T-cell (primary cell): ENCODE measurements at places on chromosomes 1 and 21. TPM values are rescaled to one million over a fixed set of nuclear protein-coding genes. Genes with fewer than 3 reads are reported as not detected.

Gene LORICRIN
- not detected for total RNA-seq

Gene ARF1
- 258 TPM for total RNA-seq

Gene CYYR1
- not detected for total RNA-seq

Gene CLEC20A
- total RNA-seq: not detected

Gene TDRD5
- not detected for total RNA-seq

Gene LRRN2
- not detected for total RNA-seq

Gene TAGLN2
- total RNA-seq: 372 TPM

Gene ZNF695
- total RNA-seq: not detected

Gene RHEX
- not detected for total RNA-seq

Gene KIAA1614
- total RNA-seq: 0.38 TPM

Gene TMEM125
- total RNA-seq: 0.35 TPM

Gene OR2AK2
- total RNA-seq: 0.33 TPM

Gene VWA5B1
- total RNA-seq: 0.14 TPM

Gene SIK1
- 382 TPM for total RNA-seq

Gene TSPAN1
- 0.53 TPM for total RNA-seq

Gene CNKSR1
- total RNA-seq: 6.8 TPM
